ENCODE measurements at places on chromosomes 1 and 21.

DNA sequence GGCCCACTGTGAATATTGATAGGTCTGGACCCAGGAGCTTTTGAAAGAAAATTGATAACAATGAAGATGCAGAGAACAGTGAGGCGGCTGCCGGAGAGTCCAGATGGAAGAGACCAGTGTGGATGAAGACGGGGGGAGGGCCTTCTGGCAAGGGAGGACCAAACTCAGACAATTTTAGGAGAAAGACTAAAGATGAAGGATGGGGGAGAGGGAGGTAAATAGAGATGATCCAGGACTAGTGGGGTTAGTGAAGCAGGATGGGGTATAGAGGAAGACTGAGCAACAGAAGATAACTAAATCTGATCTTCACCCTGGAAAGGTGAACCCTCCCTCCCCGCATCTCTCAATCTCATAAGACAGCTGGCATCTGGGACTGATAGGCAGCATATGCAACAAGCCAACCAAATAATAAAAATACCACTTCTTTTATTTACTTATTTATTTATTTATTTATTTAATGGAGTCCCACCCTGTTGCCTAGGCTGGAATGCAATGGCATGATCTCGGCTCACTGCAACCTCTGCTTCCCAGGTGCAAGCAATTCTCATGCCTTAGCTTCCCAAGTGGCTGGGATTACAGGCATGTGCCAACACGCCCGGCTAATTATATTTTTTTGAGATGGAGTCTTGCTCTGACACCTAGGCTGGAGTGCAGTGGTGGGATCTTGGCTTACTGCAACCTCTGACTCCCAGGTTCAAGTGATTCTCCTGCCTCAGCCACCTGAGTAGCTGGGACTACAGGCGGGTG, 10.5 kb downstream of the EIF3I start:
- DNase-seq: no peak

DNA sequence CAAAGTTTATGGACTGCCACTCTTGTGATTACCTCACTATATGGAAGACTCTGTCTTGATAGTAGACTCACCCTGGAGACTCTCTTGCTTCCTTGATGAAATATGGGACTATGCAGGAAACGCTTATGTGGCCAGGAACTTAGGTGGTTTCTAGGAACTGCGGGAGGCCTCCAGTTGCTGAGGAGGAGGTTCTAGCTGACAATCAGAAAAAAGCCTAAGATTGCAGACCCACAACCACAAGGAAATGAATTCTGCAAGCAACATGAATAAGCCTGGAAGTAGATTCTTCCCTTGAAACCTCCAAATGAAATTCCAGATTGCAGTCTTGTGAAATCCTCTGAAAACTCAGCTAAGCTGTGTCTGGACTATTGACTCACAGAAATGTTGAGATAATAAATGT, 88.9 kb upstream of the COL11A1 start:
- no peak for DNase-seq

- no peak for DNase-seq
Measured at GRCh38 chr1:7069931-7070330, 284.7 kb downstream of the CAMTA1 start.

GRCh38 chr1:5896706-5897660, 95.2 kb downstream of the NPHP4 start:
- DNase-seq: no peak

DNA sequence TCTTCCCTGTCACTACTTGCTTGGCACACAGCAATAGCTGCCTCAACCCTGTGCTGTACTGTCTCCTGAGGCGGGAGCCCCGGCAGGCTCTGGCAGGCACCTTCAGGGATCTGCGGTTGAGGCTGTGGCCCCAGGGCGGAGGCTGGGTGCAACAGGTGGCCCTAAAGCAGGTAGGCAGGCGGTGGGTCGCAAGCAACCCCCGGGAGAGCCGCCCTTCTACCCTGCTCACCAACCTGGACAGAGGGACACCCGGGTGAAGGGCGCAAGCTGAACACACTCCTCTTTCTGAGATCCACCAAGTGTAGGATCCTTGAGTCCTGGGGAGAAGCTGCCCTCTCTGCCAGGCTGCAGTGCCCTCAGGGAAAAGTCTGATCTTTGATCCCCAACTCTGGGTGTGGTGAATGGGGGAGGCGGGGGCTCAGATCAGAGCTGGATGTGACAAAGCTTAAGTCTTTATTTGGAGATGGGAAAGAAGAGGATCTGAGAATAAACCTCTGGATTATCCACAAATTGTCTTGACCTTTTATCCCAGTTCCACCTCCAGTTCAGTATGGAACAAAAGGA, 1.2 kb downstream of the RXFP4 start:
- no peak for DNase-seq

- no peak for DNase-seq
Measured at GRCh38 chr21:38751379-38752050, 54.2 kb upstream of the ETS2 start.

GRCh38 chr1:3733094-3733882, 19.0 kb upstream of the CCDC27 start:
- DNase-seq: no peak

DNA sequence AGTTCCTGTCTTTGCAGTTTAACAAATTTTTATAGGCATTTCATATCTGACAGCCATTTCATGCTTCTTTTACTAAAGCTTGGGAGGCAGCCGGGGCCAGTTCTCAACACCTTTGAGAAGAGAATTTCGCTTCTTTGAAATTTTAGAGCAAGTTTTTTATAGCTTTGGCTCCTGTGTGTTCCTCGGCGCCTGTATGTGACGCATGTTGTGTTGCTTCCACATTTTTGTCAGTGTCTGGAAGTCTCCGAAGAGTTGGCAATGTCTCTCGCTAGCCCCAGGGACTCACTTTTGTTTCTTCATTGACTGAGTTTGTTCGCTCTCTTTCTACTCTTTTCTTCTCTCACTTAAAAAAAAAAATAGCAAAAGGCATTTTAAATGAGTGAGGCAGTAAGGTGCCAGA, 386.9 kb upstream of the PLXNA2 start:
- DNase-seq: no peak

DNA sequence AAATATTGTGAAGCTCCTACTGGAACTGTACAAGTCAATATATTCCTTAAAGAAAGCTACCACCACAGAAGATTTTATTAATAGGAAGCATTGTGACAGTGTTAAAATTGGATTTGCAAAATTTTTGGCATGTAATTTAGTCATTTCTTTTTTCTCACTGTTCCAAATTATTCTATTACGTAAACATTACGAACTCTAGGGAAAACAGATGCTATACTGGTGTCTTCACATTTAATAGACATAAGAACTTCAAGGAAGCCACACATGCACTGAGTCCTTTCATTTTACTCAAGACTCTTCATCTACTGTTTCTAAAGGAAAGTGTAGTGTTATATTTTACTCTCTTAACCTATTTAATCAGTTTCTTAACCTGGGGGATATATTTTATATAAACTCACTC, 135.4 kb downstream of the HMCN1 start:
- DNase-seq: no peak

DNA sequence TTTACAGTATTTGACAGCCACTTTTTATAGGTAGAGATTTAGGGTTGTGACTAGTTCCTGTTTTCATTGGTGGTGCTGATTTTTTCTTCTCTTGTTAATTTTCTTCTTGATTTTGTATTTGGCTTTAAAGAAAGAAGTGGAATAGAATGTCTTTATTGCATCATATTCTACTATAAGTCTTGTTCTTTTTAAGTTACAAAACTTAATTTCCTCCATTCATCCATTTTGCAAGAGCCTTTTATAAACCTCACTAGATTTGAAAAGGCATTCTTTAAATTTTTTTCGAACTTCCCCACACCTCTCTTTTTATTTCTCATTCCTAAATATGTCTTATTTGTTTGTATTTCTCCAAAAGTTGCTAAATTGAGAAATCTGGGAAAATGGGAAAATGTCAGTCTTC, 1368.6 kb upstream of the ADGRL4 start:
- DNase-seq: no peak

DNA sequence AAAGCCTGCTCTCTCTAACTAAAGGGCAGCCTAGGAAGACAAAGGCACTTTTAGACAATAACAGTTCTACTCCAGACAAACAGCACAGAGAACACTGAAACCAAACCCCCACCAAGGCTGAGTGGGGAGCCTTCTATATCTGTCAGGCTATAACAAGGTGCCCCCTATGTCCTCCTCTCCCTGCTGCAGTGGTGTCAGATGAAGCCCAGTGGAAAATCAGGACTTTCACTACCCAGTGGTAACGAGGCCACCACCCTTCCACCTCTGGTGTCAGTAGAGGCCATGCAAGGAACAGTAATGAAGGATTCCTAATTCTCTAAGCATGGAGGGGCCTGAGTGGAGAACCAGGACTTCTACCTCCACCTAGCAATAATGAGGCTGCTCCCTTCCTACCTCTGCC, 83.7 kb downstream of the ZSWIM5 start:
- DNase-seq: no peak

GRCh38 chr1:39539252-39539790, 37.3 kb downstream of the PABPC4 start:
- peak; percentile 37 for DNase-seq

DNA sequence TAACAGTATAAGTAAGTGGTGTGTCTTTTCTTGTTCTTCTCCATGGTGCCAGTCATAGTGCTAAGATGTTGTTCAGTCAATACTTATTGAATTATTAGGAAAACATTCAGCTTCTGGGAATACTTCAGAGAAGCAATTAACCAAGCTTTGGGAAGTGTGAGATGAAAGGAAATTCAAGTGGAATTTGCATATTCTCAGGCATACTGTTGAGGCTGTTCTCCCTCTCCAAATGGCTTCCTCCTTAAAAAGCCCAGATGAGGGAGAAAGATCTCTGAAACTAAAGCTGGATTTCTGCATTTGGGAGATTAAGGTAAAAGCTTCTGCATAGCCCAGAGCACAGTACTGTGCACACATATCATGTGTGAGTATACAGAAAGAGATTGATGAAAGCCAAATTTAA, 73.4 kb downstream of the MACF1 start:
- no peak for DNase-seq

- DNase-seq: no peak
Measured at GRCh38 chr1:114259511-114260160, 106.0 kb upstream of the SYT6 start.

DNA sequence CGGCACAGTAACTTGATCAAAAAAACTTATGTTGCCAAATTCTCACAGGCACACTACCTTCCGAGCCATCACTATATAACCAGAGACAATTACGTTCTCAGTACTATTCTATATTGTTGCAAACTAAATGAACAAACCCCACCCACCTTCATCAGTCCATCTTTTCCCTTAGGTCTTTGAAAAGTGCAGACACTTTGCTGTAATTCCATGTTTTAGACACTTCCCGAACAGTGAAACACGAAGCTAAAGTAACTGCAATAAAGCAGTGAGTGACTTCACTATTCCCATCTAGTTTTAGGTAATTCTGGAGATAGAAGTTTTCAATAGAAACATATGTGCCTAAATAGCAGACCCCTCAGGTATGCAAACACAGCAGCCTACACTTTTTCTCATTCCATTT, 7.7 kb downstream of the SFPQ start:
- no peak for DNase-seq

- DNase-seq: no peak
Measured at GRCh38 chr1:152747831-152748230, 10.0 kb upstream of the KPRP start.

- DNase-seq: no peak
Measured at GRCh38 chr1:86387916-86388627, 8.1 kb downstream of the ODF2L start.

DNA sequence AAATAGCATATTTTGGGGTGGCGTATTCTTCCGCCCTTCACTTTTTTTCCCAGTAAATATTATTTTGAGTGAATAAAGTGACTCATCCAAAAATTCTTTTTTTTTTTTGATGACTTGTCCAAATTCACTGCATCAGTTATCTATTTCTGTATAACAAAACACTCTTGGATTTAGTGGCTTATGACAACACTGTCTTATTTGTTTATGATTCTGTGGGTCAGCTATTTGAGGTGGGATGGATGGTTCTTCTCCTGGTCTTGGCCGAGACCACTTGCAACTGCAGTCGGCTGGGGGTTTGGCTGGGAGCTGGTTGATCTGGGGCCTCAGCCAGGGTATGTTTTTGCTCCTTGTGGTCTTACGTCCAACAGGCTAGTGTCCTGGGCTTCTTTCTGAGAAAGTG, 39.9 kb upstream of the SRSF10 start:
- no peak for DNase-seq

DNA sequence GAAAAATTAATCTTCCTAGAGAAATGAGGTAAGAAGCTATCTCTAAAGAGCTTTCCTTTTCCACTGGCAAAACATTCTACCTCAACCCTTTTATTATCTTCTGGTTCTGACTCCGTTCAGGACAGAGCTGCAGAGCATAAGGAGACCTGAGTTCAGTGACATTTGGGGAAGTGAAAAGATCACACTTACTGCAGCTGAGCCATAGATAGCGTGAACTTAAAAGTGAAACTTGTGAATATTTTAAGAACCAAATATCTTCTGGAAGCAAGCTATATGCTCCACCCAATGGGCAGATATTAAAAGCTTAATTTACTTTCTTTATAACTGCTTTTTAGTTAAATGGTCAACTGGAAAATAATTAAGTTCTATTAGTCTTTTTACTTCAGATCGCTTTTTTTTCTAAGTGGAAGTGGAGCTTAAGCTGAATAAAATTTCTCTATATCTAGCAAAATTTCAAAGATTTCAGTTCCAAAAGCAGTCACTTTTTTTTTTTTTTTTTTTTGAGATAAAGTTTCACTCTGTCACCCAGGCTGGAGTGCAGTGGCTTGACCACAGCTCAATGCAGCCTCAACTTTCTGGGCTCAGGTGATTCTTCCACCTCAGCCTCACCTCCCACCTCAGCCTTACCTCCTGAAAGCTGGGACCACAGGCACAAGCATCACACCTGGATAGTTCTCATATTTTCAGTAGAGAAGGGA, 11.9 kb downstream of the PTPN22 start:
- no peak for DNase-seq

DNA sequence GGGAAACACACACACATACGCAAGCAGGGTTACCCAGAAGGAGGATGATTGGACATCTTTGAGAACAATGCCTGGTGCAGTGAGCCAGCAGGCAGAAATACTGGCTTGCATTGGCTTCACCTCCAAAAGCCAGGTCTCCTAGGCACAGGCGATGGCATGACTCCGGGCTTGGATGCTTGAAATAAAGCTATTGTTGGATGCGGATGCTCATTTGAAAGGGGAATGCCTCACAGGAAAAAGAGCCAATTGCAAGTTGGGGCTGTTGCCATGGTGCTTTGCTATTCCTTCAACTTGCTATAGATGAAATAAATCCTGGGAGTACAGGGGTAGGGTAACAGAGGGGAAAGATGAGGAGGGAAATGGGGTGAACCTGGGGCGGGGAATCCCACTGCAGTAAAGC, 180.7 kb upstream of the SGIP1 start:
- DNase-seq: no peak

GRCh38 chr1:209326831-209327230, 256.7 kb upstream of the CAMK1G start:
- no peak for DNase-seq

GRCh38 chr1:235972311-235972689, 92.6 kb downstream of the NID1 start:
- no peak for DNase-seq
